ENCODE measurements at places on chromosomes 12 and 14.

- no peak for DNase-seq
Observed at GRCh38 chr12:64609536-64610078, 688 bp upstream of the RASSF3 start.

DNA sequence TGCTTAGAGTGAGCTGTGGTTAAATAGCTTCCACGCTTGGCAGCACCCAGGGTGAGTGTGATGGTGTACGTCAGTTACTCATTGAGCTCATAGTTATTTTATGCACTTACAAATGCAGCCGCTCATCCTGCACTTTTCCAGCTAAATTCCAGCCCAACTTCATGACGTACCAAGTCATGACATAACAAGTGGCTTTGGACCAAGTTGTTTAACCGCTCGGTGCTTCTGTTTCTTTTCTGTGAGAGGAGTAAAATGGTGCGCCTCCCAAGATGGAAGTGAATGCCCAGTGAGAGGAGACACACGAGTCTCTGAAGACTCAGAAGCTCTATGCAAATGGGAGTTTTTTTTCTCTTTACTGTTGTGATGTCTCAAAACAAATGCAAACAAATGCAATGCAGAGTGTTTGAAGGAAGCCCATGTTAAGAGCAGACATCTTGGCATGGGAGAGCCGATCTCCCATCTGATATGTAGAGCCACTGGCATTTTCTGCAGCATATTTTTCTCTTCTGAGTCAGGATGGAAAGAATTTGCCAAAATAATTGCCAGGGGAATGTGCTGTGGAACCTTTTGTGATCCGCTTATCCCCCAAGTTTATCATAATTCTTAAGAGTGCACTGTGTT lies 72.2 kb downstream of the FBXW8 start:
- DNase-seq: no peak

- no peak for DNase-seq
Observed at GRCh38 chr12:90301561-90302133, 593.0 kb upstream of the ATP2B1 start.

GRCh38 chr12:13102461-13103195 lies 839 bp downstream of the GSG1 start:
- no peak for DNase-seq

DNA sequence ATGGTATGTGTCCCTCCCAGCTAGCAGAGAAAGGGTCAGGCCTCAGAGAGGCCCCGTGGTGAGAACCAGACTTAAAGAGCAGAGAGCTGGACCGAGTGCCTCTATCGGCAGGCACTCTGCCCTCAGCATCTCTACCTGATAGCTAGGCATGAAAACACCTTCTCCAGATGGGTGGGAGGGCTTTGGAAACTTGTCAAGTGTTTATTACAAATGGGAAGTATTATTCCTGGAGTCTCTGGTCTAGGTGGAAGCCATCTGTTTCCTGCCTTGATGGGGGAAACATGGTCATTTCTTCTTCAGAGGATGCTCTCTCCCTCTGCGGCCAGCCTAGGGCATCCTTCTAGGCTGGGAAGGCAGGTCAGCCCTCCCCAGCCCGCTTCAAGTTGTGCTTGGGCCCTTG lies 2.3 kb downstream of the TMEM63C start:
- no peak for DNase-seq

DNA sequence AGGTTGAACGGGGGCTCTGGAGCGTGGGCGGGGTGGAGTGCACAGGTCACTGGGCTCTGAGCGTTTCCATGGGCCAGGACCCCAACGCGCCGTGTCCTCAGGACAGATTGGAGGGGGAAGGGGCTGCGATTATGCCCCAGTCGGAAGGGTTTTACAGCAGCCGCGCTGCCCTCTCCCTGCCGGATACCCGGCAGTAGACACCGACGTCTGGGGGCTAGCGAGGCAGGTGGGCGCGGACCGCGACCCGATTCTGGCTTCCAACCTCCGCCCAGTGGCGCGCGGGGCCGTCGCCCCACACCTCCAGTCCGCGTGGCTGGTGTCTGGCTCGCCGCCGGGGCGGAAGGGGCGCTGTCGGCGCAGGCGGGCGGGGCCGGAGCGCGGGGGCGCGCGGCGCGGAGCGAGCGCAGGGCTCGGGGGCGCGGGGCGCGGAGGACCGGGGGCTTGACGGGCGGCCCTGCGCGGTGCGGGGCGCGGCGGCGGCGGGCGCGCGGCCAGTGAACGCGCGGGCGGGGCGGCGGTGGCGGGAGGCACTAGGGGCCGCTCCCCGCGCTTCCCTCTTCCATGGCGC lies 2.4 kb upstream of the KIF26A start:
- no peak for DNase-seq

DNA sequence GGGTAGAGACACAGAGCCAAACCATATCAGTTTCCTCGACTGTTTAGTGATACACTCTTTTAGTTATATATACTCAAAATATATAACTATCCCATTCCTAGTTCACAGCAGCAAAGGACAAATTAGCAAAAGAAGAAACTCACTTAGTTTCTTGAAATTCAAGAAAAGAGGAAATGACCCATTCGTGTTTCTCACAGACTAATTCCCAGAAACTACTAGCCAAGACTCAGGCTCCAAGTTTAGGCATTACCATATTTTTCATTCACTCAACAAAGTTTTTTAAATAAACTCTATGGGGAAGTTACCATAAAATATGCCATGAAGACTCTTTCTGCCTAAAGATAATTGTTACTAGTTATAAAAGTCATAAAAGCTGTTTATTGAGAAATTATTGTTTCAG lies 152.3 kb upstream of the DAAM1 start:
- DNase-seq: no peak

- peak; percentile 42 for DNase-seq
Observed at GRCh38 chr12:106986625-106987389, at the start of gene MTERF2. TSS of gene MTERF2 (minus strand) at chr12:106987146. CDS start at chr12:106978714, 8,432 bp downstream.

DNA sequence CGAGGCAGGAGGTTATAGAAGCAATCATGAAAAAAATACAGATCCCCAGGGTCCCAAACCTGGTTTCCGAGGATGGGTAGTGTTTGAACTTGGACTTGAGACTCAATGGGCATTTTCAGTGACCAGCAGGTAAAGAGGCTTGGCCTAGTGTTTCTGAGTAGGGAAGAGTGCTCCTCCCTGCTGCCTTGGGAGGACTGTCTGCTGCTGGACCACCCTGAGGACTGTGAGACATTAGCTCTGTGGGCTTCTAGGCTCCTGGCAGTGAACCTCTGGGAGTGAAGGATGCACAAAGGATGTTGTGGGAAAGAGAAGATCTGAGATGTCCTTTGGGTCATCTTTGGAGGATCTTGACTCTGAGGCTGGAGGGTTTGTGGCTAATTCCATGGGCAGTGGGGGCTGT lies 30.5 kb downstream of the ANKRD9 start:
- no peak for DNase-seq

DNA sequence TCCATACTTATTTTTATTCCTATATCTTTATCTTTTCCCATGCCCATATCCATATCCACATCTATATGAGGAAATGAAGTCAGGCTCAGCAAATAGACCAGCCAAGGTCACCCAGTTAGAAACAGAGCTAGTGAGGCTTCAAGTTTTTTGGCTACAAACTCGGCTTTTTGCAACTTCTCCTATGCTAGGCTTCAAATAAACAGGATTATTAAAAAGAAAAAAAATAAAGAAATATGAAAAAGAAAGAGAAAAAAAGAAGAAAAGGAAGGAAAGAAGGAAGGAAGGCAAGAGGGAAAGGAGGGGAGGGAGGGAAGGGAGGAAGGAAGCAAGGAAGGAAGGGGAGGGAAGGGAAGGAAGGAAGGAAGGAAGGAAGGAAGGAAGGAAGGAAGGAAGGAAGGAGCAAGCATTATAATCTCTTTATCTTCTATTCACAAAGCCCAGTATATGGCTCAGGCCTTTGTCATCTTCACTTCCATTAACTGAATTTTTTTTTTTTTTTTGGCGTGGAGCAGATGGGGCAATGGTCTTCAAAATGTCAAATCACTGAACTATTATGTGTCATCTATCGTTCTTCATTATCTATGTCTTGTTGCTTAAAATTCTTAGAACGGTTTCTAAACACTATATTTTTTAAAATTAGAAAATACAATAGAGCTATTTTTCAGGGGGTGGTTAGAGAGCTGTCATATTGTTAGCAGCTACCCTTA lies 418.2 kb downstream of the VRK1 start:
- no peak for DNase-seq

DNA sequence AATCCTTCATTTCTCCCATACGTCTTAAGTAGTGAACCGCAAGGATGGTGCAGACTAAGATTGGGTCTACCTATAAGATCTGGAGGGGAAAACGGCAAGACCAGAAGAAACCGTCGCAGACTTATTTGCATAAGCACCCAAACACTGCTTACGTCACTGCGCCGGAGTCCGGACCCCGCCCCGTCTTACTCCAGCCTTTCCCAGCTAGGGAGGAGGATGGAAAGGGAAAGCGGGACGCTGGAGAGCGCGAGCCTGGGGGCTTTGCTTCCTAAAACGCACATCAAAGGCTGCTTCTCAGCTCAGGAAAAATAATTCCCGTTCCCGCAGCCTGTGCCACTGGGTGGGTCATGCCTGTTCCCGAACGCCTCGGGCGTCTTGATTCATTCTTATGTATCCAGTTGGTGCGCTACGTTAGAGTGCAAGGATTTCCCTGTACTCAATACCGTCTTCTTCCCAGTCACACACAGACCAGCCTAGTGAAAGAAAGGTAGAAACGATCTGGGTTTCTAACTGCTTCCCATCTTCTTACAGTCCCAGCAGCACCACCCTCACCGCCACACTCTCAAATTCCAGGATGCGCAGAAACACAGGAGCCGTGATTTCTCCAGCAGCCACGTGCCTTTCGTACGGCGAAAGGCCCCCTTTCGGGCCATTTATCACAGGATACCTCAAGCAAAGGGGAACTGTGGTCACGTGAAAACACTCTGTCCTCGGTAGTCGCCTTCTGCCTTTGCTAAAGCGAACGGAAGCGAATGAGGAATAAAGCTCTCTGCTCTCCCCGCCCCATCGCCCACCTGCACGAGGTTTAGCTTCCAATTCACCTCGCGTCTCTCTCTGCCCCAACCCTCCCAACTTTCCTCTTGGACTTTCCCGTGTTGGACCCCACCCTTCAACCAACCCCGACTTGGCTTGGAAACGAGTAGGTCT lies 1.1 kb downstream of the SLC6A15 start:
- DNase-seq: no peak

- DNase-seq: no peak
Observed at GRCh38 chr14:52783206-52783605, 8.2 kb downstream of the GNPNAT1 start.

GRCh38 chr12:32178341-32179010 lies 71.8 kb downstream of the BICD1 start:
- DNase-seq: no peak

DNA sequence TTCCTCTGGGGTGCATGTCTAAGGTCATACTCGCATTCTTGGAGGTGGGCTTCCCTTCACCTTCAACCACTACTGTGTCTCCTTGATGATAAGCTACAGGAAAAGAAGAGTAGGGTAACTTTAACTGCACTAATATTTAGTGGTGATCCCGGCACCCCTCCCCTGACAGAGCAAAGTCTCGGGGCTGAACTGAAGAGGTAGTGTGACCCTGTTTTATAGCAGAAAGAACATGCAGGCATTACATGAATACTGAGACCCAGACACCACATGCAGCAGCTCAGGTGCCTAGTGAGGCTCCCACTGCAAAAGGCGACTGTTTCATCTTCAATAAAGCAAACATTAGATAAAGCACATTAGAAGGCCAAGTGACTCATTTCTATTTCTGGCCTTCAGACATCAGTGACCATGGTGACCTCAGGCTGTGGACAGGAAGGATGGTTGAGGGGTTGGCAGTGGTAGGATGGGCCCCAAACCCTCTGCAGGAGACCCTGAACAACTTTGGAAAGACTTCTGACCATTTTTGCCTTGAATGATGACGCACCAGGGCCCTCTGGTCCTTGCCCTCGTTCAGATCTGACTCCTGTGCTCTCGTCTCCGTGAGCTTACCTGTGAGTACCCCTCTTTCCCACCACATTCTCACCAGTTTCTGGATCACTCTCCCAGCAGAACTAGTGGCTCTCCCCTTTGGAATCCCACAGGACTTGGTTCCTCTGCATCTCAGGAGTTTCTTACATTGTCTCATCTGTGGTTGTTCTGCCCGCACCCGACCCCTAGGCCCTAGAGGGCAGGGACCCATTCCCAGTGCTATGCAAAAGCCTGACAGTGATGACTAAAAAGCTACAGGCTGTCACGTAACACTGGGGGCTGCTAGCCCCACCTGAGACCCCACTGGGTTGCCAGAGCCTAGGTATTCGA lies 23.8 kb upstream of the JPH4 start:
- DNase-seq: no peak

DNA sequence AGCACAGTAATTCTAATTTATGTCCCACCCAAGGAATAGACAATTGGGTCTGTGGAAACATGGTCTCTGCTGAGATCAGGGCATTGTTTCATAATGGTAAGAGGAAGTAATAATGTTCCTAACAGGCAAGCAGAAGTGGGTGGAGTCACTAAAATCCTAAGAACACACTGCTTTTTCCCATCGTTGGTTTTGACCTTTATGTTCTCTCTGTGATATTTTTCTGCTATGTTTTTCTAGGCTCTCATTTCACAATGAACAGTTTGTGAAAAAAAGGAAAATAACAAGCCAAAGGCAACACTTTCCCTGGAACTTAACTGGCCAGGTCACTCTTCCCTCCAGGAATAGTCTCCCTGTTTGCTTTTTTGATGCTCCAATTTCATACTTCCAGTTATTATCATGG lies 80.6 kb upstream of the OVCH1 start:
- no peak for DNase-seq

GRCh38 chr12:102095677-102096263 lies 24.1 kb downstream of the NUP37 start:
- no peak for DNase-seq

DNA sequence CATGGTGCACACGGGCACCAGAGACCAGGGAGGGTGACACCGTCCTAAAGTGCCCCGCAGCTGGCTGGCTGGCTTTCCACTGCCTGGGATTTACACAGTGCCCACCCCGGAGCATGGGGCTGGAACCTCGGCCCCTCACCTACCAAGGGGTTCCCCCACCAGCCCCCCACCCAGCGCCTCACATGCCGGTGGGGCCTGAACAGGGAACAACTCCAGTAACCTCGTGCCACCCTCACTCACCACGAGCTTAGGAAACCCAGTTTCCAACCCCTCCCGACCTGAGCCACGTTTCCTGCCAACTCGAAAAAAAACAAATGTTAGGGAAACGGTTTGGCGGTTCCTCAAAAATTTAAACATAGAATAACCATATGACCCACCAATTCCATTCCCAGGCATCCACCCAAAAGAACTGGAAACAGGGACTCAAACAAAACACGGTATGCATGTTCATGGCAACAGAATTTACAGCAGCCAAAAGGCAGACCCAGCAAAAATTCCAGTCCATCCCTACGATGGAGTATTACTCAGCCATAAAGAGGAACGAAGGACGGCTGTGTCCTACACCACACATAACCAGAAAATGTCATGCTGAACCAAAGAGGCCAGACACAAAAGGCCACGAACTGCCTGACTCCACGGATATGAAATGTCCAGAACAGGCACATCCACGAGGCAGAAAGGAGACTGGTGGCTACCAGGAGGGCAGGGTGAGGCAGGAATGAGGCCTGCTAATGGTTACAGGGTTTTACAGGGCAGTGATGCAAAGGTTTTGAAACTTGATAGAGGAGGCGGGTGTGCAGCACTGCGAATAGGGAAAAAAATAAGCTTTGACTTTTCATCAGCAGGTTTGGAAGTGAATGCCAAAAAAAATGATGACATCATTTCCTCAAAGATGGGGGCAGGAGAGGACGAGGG lies 68.9 kb downstream of the NCOR2 start:
- DNase-seq: no peak

- DNase-seq: no peak
Observed at GRCh38 chr12:110807640-110808039, 39.1 kb upstream of the CCDC63 start.

All from central memory CD8-positive, alpha-beta T cell (primary cell).